ENCODE measurements at places on chromosomes 3 and 15.
A peak's percentile ranks its signal among the peaks of the same experiment; 100 is the strongest.

DNA sequence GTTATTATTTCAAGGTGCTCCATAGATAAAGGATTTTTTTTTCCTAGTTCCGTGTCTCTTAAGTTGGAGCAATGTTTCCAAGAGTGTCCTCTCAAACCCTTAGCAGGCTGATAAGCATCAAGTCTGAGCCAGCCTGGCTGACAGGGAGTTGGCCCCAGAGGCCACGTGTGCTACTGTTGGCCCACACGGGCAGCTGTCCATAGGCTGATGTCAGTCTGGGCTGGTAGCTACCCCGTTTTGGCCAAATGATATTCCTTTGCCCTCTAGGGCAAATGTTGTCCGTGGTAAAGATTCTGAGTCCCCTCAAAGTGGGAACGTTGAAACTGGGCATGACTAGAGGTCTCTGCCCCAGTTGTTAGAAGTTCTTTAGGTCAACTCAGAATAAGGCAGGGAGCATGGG lies 99.4 kb downstream of the FLNB start:
- DNase-seq: no peak

GRCh38 chr3:120567370-120568201 lies 28.6 kb upstream of the NDUFB4 start:
- no peak for DNase-seq

- no peak for DNase-seq
Observed at GRCh38 chr3:107939691-107940442, 151.0 kb downstream of the CD47 start.

- no peak for DNase-seq
Observed at GRCh38 chr15:70508561-70509281, 254.6 kb downstream of the UACA start.

DNA sequence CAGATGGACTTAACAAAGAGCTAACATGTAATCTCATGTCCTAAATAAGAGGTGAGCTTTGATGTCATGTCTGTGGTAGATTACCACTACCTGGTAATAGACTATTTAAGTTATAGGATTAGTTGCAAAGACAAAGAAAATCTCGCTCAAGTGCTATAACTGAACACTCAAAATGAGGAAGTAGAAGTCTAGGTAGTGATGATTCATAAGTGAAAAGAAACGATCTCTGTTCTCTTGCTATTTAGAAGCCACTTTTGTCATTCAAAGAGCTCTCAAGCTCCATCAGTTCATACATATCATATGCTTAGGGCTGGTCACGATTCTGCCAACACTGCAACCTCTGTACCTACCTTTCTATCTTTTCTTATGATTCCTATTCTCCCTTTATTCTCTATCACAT lies 110.9 kb downstream of the EDEM1 start:
- no peak for DNase-seq

DNA sequence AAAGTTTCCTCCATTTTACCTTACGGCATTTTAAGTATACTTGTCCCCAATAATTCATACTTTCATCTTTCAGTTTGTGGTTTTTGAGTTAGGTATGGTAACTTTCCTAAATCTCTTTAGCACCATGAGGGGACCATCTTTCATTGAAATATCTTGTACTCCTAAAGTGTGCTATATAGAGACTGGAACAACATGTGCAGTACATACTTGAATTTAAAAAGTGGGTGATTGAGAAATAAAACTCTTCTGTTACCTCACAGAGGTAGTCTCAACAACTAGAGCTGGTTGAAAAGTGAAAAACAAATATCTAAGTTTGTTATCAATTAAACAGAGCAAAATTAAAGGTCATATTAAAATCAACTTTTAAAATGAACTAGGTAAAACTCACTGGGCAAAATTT lies 423.1 kb downstream of the ROBO2 start:
- DNase-seq: no peak

DNA sequence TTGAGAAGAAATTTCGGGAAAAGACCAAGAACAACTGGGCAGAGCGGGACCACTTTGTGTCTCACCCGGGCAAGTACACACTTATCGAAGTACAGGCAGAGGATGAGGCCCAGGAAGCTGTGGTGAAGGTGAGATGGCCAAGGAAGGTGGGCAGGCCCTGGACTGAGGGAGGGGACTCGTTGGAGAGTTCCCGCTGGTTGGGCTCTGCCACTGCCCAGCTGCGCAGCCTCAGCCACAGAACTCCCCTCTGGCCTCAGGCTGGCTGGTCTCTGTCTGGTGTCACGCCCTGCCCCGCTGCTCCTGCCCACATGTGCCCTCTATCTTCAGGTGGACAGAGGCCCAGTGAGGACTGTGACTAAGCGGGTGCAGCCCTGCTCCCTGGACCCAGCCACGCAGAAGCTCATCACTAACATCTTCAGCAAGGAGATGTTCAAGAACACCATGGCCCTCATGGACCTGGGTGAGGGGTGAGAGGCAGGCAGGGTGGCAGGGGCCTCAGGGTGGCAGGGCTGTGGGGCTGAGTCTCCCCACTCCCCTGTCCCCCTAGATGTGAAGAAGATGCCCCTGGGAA lies 2.4 kb downstream of the PARP3 start:
- DNase-seq: no peak

GRCh38 chr15:25188051-25188450 lies 233.3 kb downstream of the SNRPN start:
- no peak for DNase-seq

GRCh38 chr3:45657853-45658252 lies 31.3 kb upstream of the SACM1L start:
- no peak for DNase-seq

DNA sequence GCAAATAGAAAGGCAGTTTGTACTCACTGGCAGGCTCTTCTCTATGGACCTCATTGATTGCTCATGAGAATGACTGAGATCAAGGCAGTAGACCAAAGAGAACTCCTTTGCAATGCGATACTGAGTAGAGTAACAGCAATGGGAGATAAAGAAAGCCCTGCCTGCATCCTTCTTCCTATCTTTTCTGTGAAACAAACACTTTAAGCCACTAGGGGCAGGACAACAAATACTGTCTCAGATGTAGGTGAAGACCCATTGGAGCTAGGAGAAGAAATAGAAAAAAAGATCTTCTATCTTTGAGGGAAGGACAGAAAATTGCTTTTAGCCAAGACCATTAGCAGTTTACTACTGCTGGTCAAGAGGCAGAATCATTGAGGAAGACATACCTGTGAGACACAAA lies 117.6 kb upstream of the IGSF10 start:
- DNase-seq: no peak

DNA sequence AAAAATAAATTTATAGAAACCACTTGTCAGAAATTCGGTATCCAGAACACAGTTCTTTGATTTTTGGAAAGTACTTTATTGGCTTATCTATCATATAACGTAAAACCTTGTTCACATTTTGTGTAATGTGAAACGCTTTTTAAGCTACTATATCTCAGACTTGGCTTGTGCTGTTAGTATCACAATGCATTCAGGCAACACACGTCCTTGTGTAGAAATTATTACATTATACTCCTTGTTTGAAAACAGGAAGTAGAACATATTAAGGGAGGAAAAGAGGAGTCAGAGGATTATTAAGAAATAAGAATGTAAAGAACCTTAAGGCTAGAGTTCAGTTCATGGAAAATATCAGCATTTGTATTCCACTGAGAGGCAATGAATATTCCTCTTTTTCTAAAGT lies 1.6 kb downstream of the DNAJC13 start:
- DNase-seq: no peak

GRCh38 chr3:61807865-61808276 lies 246.5 kb downstream of the PTPRG start:
- DNase-seq: no peak

GRCh38 chr3:126528800-126529541 lies 5.0 kb downstream of the CHST13 start:
- DNase-seq: no peak

DNA sequence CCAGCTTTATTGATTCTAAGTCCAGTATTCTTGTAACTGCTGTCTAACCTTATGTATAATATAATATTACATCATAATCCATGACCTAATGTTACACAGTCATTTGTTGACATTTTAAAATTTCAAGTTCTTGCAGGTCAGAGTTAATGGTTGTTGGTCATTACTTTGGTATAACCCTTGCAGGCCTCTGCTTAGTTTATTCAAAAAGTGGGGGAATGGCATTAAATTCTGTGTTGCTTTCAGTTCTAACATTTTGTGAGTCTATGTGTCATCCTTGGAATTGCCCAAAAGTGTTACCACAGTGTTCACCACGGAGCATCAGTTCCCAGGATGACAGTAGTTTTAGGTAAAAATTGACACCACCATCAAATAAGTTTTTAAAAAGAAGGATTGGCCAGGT lies 174.8 kb upstream of the BCL6 start:
- DNase-seq: no peak

GRCh38 chr3:148970271-148970670 lies 21.1 kb upstream of the GYG1 start:
- DNase-seq: no peak

DNA sequence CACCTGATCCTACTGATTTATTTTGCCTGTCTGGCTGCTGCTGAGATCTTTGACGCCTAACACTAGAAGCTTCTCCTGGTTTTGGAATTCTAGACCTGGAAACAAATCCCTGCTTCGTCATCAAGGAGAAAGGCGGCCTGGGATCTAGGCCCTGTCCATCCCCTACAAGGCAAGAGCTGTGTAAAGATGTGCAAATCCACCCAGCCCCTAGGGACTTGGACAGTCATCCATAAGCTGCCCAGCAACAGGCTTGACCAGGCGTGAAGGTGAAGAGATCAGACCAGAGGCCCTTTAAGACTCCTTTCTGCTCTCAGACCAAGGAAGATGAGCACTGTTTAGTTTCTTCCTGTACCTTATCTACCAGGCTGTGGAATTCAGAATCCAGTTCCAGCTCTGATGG lies 32.2 kb downstream of the SLC41A3 start:
- no peak for DNase-seq

GRCh38 chr3:59677747-59678702 lies 628.2 kb upstream of the CFAP20DC start:
- no peak for DNase-seq

- no peak for DNase-seq
Observed at GRCh38 chr3:189342811-189343210, 171.0 kb downstream of the TPRG1 start.

DNA sequence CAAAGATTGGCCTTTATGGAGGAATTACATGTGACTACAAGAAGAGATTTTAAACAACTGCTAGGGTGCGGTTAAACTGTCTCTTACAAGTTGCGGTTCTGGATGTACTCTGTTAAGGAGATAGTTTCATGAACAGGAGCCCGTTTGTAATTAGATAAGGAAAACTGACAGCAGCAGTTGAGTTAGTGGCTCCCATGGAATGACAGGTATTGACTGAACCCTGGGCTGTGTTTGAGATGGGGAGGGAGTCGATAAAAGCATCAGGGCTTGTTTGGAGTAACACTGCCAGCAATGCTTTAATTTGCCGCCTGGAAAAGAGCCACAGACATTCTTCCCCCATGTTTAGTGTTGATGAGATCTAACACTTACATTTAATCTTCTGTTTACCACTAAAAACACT lies 139.9 kb downstream of the ROBO2 start:
- DNase-seq: no peak

DNA sequence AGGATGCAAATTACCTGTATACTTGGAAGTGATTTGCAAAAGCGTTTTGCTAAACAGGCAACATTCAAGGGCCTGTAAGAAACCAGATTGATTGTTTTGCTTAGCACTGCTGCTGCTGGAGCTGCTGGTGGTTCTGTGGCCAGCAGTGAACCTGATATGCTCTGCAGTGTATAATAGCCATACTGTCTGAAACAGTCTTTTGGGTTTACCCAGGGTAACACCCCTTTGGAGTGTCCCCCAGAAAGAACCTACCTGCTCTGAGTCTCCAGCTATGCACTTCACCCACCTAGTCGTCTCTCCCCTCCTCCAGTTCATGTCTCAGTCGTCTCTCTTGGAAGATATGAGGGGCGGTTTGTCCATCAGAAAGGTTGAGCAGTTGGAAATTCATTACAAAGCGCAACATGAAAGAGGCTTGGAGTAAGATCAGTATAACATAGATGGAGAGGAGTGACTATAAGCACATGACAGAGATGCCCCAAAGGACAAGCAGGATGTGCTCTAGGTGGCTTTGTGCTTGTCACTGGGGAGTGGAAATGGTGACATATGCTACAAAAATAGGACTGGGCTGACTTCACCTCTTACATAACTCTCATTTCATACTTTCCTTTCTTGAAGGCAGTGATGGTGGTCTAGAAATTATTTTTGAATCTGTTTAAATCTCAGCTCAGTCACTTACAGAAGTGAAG lies 3.8 kb downstream of the MKRN2 start:
- DNase-seq: no peak

DNA sequence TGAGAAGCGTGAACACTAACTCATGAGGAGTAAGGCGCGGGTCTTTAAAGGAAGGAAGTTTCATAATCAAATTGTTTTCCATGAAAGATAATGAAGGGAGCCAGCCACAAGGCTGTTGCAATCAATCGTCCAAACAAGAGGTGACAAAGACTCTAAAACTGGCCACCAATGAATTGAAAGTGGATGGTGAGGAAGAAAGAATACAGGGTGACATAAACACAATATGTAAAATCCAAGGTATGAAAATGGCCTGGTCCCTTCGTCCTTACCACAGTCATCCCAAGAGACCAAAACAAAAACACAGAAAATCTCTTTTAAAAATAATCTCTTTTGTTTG lies 12.0 kb downstream of the CD86 start:
- no peak for DNase-seq

DNA sequence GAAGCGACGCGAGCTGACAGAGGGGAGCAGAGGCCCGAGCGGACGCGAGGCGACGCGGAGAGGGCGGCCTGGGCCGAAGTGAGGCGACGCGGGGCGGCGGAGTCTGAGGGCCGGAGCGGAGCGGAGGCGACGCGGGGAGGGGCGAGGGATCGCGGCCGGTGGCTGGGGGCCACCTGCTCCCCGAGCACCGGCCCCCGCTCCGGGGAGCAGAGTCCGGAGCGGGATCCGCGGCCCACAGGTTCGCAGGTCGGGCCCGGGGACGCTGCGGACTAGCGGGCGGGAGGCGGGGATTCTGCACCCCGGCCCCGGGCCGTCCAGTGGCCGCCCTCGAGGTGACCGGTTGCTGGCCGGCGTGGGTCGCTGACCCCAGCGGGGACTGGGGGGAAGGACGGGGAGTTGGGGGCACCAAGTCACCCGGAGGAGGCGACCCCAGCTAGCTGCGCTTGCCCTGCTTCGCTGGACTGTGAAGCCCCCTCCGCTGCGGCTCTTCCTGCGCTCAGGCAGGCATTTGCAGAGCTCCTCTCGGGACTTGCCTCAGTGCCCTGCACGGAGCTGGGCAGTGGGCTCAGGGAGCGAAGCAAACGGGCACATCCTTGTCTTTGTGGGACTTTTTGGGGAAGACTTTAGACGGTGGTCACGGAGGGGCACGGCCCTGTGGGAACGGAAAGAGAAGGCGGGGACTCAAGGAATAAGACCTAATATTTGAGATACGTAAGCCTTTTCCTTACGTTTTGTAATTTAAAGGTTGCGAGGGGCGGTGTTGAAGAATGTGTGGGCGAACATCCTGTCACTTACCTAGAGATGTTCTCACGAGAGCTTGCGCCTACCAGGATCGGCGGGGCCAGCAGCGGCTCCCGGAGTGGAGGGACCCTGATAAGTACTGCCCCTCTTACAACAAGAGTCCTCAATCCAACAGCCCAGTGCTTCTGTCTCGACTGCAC lies 566 bp downstream of the HMCES start:
- peak; percentile 32 for DNase-seq
